Fibroblast of lung (primary cell): ENCODE measurements at places on chromosomes 3 and 15.

- peak overlapping the region; percentile 81 for H3K27ac ChIP-seq
- peak; percentile 57 for DNase-seq
- peaks cover 16% of the 10 kb centered on the region for H3K36me3 ChIP-seq
- H3K4me1 ChIP-seq, result peaks cover 15% of the 10 kb centered on the region
- no peak overlapping the region for H3K4me3 ChIP-seq
Observed at GRCh38 chr15:93029214-93029835, 59.7 kb downstream of the RGMA start.

GRCh38 chr3:95886616-95887015, 927.8 kb upstream of the EPHA6 start:
- H3K4me1 ChIP-seq, result no peaks in the 10 kb centered on the region
- DNase-seq, result peak; percentile 8
- no peak overlapping the region for H3K4me3 ChIP-seq
- no peaks in the 10 kb centered on the region for H3K36me3 ChIP-seq
- no peak overlapping the region for H3K27ac ChIP-seq

DNA sequence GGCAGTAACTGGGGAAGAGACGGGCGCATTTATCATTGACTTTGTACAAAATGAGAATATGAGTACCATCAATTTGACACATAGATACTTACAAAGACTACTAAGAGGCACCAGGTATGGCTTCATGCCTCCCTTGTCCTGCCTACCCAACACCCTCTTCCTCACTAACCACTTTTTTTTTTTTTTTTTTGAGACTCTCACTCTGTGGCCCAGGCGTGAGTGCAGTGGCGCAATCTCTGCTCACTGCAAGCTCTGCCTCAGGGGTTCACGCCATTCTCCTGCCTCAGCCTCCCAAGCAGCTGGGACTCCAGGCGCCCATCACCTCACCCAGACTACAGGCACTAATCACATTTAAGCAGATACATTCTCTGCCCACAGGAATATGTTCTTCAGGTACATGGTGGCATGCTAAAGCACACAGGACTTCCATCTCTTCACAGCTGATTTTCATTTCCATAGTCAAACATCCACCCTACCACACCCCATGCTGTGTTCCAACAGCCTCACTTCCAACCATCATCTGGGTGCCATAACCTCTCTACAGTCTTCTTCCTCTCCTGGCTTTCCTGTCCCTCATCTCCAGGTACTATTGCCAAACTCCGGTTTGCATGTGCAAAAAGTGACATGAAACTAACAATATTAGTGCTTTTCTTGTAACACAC, 41.7 kb downstream of the RAB27A start:
- H3K4me3 ChIP-seq, result no peak overlapping the region
- no peak for DNase-seq
- H3K27me3 ChIP-seq, result no peaks in the 10 kb centered on the region
- no peak overlapping the region for H3K27ac ChIP-seq

DNA sequence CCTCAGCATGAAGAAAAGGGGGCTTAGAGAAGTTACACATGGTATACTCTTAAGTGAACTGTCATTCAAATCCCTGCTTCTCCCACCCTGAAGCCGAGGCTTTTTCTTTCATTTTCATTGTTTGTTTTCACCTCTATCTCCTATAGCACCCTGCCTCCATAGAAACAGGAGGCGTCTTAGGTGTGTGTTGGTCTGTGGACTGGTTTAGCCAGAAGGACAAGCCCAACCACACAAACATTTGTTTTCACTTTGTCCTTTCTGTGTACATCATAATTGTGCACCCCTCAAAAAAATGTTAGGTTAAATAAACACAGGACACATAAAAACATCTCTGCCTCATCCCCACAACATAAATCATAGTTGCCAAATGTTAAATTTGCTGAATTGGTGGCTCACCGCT, 73.3 kb upstream of the UBE2E2 start:
- no peak for DNase-seq
- no peaks in the 10 kb centered on the region for H3K4me1 ChIP-seq
- H3K4me3 ChIP-seq, result peak overlapping the region; percentile 10
- H3K36me3 ChIP-seq, result no peaks in the 10 kb centered on the region
- H3K27me3 ChIP-seq, result peaks cover 2% of the 10 kb centered on the region

DNA sequence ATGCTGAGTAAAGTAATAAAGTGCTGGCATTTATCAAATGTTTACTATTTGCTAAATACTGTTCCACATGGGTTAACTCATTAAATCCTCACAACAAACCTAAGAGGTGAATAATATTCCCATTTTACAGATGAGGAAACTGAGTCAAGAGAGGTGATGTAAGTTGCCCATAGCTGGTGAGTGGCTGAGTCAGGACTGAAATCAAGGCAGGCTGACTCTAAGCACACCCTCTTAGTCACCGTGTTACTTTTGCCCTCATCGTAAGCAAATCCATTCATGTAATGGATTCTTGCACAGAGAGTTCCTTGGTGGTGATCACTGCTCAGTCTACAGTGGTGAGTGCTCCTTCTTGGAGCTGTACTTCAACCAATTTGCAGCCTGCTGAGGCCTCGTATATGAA, 28.9 kb upstream of the PTX3 start:
- DNase-seq, result no peak
- H3K4me3 ChIP-seq, result no peak overlapping the region
- H3K27ac ChIP-seq, result no peak overlapping the region
- no peaks in the 10 kb centered on the region for H3K27me3 ChIP-seq
- H3K36me3 ChIP-seq, result no peaks in the 10 kb centered on the region
- H3K4me1 ChIP-seq, result no peaks in the 10 kb centered on the region

- no peak overlapping the region for H3K27ac ChIP-seq
- no peaks in the 10 kb centered on the region for H3K36me3 ChIP-seq
- H3K4me3 ChIP-seq, result no peak overlapping the region
- no peaks in the 10 kb centered on the region for H3K27me3 ChIP-seq
Observed at GRCh38 chr15:41689834-41690233, 29.6 kb downstream of the MGA start.

DNA sequence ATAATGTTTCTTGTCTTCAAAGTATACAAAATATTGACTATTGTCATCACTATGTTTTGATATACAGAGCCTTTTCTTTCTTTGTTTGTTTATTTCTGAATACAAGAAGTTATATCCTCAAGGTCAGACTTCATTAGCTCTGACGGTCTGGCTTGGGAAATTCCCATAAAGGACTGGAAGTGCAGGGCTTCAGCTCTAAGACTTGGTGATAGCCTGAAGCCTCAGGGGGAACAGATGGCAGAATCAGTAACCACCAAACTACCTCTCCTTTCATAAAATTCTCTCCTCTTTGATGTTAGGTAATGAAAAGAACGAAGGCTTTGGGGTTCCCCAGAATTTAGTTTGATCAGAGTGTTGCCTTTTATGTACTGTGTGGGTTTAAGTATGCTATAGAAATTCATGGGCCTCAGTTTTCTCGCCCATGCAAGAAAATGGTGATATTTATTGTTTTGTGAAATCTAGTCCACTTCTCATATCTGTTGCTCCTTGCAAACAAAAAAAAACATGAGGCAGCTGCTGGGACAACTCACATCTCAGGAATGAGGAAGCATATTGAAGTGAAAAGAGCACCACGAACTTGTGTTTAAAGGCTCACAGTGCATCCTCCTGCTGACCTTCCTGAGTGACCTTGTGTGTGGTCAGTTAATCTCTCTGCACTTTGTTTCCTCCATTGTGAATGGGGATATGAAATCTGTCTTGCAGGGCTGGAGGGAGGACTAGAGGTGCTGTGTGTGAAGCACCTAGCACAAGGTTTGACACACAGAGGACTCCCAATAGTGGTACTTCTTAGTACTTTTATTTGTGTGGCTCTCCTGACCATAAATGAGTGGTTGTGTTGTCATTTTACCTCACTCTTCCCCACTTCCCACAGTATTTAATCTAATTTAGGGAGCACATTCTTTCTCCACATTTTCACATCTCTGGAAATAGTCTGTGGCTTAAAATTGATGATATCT, 569.8 kb upstream of the IL12A start:
- no peak overlapping the region for H3K4me3 ChIP-seq
- no peak overlapping the region for H3K27ac ChIP-seq
- no peaks in the 10 kb centered on the region for H3K4me1 ChIP-seq
- peak; percentile 70 for DNase-seq
- no peaks in the 10 kb centered on the region for H3K27me3 ChIP-seq
- H3K36me3 ChIP-seq, result no peaks in the 10 kb centered on the region

- no peaks in the 10 kb centered on the region for H3K4me1 ChIP-seq
- H3K27me3 ChIP-seq, result peaks cover 2% of the 10 kb centered on the region
- H3K36me3 ChIP-seq, result no peaks in the 10 kb centered on the region
- DNase-seq, result no peak
Observed at GRCh38 chr15:48025118-48025517, 95.7 kb upstream of the SLC24A5 start.

DNA sequence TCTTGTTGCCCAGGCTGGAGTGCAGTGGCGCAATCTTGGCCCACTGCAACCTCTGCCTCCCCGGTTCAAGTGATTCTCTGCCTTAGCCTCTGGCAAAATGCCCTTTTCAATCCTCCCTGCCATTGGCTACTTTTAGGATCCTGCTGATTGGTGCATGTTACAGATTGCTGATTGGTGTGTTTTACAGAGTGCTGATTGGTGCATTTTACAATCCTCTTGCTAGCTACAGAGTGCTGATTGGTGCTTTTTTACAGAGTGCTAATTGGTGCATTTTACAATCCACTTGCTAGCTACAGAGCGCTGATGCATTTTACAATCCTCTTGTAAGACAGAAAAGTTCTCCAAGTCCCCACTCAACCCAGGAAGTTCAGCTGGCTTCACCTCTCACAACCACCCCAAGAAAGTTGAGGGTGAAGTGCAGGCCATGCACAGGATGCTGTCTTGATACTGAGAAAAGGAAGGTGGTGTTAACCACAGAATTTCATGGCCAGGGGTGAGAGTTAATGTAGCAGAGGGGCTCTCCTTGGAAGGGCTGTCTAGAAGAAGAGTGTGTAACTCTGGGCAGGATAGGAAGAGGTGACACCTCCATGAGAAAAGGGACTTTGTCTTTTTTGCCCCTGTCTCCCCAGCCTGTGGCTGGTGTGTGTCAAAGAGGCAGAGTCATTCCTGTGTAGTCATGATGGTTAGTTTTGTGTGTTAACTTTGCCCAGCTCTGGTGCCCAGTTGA, 145.9 kb downstream of the APBA2 start:
- H3K27ac ChIP-seq, result no peak overlapping the region
- no peak for DNase-seq
- no peaks in the 10 kb centered on the region for H3K36me3 ChIP-seq
- H3K4me1 ChIP-seq, result no peaks in the 10 kb centered on the region
- no peak overlapping the region for H3K4me3 ChIP-seq

DNA sequence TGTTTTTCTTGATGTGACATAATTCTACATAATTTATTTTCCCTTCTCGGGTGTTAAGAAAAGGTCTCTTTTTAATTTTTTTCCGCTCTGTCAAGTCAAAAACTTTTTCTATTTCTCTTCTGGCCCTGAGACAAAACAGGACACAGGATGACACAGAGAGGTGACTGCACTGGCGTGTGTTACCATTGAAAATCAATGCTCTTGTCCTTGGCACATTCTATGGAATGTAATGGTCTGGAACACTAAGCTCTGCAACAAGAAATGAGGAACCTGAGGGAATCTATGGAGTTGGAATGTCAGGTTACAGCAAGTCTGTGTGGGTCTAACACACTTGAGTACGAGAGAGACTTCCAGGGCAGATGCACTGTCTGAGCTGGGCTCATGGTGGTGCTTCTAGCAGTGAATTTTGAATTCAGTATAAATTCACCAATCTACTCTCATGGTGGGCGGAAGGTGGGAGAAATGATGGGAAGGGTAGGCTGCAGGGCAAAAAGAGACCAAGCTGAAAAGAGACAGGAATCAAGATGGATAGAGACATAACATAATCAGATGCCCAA, 508.3 kb downstream of the TUSC7 start:
- no peaks in the 10 kb centered on the region for H3K4me1 ChIP-seq
- H3K27ac ChIP-seq, result no peak overlapping the region
- H3K36me3 ChIP-seq, result no peaks in the 10 kb centered on the region
- no peak for DNase-seq

DNA sequence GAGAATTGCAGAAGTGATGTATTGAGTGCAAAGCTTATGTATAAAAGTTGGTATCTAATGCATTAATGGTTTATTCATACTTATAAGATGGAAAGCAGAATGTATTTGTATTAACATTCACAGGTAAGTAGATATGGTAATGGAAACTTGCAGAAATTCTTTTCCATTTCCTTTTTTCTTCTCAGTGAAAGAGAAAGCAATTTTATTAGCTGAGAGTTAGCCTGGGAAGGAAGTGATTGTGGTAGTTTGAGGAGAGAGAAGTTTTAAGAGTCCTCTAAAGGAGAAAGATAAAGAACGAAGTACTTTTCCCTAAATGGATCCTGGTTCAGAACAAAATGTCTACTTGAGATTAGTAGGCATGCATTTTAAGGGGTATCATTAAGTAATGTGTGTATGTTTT, 60.1 kb upstream of the OSTN start:
- no peak for DNase-seq
- no peak overlapping the region for H3K4me3 ChIP-seq
- H3K27ac ChIP-seq, result no peak overlapping the region

DNA sequence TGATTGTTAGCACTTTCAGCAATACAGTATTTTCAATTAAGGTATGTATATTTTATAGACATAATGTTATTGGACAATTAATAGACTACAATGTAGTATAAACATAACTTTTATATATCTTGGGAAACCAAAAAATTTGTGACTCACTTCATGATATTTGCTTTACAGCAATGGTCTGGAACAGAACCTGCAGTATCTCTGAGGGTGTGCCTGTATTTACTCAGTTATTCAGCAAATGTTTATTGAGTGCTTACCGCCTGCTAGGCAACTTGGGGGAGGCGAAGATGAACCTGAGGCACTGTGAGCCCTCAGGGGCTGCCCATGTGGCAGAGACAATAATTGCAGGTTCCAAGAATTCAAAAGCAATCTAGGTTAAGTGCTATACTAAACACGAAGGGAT, 144.8 kb downstream of the GABRB3 start:
- H3K4me3 ChIP-seq, result no peak overlapping the region
- no peaks in the 10 kb centered on the region for H3K36me3 ChIP-seq
- no peak overlapping the region for H3K27ac ChIP-seq
- no peak for DNase-seq

- peaks cover 1% of the 10 kb centered on the region for H3K27me3 ChIP-seq
- no peak overlapping the region for H3K27ac ChIP-seq
- H3K4me3 ChIP-seq, result no peak overlapping the region
- DNase-seq, result no peak
Observed at GRCh38 chr15:48090666-48091065, 30.1 kb upstream of the SLC24A5 start.

- H3K4me3 ChIP-seq, result no peak overlapping the region
- DNase-seq, result peak; percentile 65
- H3K27ac ChIP-seq, result no peak overlapping the region
- H3K36me3 ChIP-seq, result no peaks in the 10 kb centered on the region
- H3K4me1 ChIP-seq, result peaks cover 4% of the 10 kb centered on the region
- no peaks in the 10 kb centered on the region for H3K27me3 ChIP-seq
Observed at GRCh38 chr3:15360788-15361493, 28.6 kb upstream of the SH3BP5 start.

GRCh38 chr15:57384816-57385215, 8.5 kb downstream of the CGNL1 start:
- no peaks in the 10 kb centered on the region for H3K4me1 ChIP-seq
- no peaks in the 10 kb centered on the region for H3K36me3 ChIP-seq
- peak; percentile 34 for DNase-seq
- no peaks in the 10 kb centered on the region for H3K27me3 ChIP-seq

GRCh38 chr3:95280711-95281352, 1218.0 kb downstream of the NSUN3 start:
- H3K27me3 ChIP-seq, result no peaks in the 10 kb centered on the region
- H3K4me1 ChIP-seq, result no peaks in the 10 kb centered on the region
- H3K4me3 ChIP-seq, result no peak overlapping the region
- no peak overlapping the region for H3K27ac ChIP-seq
